MCF 10A (cell line): ENCODE measurements at places on chromosomes 6 and 20.

DNA sequence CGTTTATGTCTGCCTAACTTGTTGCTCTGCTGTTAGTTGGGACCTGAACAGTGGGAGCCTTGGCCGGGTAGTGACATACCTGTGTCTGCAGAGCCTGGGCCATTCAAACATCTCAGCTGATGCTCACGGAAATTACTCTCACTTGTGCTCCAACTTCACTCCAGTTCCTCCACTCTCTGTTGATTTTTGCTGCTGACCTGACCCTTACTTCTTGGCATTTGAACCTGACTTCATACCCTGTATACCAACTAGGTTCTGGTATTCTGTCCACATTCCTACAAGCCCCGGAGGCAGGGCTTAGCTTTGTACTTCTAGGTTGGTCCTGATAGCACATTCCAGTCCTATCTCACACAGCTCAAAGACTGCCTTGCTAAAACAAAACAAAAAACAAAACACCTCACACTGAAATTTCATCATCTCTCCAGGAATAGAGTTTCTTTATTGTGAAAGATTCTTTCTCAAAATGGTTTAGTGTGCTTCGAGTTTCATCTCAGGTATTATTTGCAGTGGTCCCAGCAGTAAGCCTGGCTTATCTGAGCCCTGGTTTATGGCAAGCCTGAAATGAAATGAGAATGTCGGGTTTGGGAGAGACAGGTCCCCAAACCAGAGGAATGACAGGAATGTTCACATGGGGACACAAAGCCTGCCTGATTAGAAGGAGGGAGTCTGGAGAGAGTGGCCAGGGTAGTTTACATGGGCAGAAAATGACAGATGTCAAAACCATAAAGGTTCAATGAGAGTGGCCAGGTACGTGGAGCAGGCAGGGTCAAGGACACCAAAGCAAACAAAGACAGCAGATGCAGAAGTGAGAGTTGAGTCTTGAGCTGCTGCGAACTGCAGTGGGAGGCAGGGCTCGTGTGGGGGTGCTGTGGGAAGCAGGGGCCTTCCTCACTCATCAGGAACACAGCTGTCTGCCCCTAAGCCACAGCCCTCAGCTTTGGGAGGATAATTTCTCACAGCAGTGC lies 174.2 kb upstream of the HDAC2 start:
- no peak for DNase-seq

GRCh38 chr6:113939825-113940224 lies 31.1 kb downstream of the HDAC2 start:
- no peak for DNase-seq

- no peak for DNase-seq
These were observed 194.4 kb downstream of the BTBD9 start for GRCh38 chr6:38445336-38445735.

GRCh38 chr20:20207291-20207690 lies 155.0 kb downstream of the CFAP61 start:
- no peak for DNase-seq

GRCh38 chr20:12199703-12200102 lies 282.0 kb downstream of the BTBD3 start:
- no peak for DNase-seq

DNA sequence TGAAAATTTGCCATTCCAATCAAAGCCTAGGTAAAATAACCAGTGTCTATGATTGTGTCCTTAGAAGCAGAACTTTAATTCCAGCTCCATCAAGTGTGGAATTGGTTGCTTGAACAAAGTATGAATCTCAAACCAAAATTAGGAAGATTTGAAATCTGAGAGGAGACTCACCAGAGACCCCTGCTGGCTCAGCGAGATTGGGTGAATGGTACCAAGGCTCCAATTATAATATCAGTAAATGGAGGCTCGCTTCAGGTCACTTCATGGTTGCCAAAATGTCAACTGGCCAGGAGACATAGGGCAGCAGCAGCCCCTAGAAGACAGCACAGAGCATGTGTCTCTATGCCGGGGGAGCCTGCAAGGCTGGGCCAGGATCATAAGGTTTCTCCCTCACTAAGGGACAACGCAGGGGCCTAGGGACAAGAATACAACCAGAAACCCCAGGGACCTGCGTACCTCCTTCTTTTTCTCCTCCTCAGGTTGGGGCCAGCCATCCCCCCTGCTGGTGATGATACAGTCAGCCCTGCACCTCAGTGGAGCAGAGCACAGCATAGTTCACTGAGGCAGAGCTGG lies 14.0 kb downstream of the RBL1 start:
- no peak for DNase-seq

DNA sequence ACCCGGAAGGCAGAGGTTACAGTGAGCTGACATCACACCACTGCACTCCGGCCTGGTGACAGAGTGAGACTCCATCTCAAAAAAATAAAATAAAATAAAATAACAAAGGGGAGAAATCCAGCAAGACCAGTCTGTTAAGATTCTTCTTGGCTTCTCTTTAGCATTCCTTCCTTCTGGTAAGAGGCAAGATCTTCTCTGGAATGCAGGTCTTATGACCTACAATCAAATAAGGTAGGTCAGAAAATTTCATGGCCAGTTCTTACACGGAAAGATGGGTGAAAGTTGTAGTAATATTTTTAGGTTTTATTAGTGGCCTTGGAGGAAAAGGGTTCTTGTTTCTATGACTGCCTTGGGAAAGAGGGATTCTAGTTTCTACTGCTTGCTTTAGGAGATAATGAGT lies 180.9 kb downstream of the FUT9 start:
- no peak for DNase-seq

DNA sequence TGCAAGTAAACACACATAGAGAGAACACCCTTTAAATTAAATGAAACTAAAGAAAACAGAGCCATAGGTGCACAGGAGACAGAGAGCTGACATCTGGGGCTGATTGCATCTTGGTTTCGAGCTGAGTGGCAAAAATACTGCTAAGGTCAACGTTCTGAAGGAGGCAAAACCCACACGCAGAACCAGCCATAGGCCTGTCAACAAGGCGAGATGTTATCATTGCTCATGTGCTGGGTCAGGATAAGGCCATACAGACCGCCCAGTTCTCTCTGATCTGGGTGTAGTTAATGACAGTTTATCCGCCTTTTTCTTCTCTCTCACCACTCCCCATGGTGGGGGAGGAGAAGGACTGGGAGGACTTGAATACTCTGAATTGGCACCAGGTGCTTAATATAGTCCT lies 4.5 kb upstream of the FAM110A start:
- no peak for DNase-seq

GRCh38 chr6:20658053-20658452 lies 123.8 kb downstream of the CDKAL1 start:
- DNase-seq, result no peak

DNA sequence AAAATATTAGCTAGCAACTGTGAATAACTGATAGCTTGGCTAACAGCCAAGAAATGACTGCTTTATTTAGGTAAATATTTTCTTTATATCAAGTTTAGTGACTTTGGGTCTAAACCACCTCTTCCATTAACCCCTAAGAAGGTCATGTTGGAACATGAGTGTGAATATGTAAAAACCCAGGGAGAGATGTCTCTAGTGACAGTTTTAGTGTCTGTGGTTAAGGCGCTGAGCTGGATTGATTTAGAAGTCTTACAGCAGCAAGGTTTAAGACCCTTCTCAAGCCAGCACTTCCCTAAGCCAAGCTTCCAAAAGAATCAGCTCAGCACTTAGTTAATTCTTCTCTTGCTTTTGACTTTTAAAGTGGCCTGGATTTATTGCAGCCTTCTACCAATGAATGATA lies 11.4 kb upstream of the SIRT5 start:
- DNase-seq, result no peak

DNA sequence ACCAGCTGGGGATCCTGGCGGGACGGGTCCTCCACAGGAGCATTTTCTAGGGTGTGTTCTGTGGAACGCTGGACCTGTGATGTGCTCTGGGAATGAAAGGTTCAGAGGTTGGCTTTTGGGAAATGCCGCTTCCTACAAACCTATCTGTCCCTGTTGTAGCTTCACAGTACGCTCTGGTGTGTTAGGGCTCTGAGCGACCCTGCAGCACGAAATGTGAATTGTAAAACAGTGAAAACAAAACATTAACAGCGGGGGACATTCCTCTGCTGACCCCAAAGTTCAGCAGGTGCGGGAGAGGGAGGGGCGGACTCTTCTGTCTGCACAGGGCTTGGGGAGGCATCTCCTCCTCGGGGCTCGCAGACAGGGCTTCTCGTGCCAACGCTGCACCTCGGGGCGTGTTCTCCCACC lies 155.9 kb downstream of the NRN1 start:
- DNase-seq, result no peak

DNA sequence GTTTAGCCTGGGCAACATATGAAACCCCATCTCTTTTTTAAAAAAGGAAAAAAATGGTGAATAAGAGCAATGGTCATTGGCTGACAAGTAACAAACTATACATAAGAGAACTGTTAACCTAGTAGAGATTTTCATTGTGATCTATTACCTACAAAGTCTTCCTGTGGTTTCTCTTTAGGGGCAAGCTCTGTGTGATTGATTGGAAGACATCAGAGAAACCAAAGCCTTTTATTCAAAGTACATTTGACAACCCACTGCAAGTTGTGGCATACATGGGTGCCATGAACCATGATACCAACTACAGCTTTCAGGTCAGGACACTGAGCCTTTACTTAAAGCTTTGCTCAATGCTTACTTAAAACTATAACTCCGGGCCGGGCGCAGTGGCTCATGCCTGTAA lies 19.2 kb downstream of the MGME1 start:
- DNase-seq, result no peak

- no peak for DNase-seq
These were observed 135.5 kb downstream of the LY86 start for GRCh38 chr6:6723921-6724538.

- peak; percentile 4 for DNase-seq
These were observed 248.9 kb downstream of the PTPRK start for GRCh38 chr6:128271527-128271926.

DNA sequence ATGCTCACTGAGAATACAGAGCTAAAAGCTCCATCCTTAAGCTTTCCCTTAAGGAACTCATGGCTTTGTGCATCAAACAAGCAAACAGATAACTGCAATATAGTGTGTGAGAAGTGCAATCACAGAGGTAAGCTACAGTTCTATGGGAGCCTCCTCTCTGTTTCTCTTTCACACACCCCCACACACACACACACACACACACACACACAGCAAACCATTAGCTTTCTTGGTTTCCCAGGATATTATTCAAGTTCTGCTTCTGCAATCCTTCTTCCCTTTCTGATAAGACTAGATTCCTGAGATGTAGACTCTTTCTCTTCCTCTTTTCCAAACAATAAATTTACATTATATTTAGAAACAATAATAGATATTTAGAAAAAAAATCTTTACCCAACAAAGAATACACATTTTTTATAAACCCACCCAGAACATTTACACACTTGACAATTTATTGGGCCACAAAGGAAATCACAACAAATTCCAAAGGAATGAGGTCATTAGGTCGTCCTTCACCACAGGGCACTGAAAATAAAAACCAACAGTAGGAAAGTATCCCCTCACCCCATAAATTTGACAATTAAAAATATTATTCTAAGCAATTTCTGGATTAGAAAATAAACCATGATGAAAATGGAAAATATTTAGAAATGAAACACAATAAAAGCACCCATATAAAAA lies 9.3 kb upstream of the GFOD1 start:
- DNase-seq, result peak; percentile 17

GRCh38 chr6:85364344-85364743 lies 85.5 kb upstream of the NT5E start:
- peak; percentile 67 for DNase-seq

DNA sequence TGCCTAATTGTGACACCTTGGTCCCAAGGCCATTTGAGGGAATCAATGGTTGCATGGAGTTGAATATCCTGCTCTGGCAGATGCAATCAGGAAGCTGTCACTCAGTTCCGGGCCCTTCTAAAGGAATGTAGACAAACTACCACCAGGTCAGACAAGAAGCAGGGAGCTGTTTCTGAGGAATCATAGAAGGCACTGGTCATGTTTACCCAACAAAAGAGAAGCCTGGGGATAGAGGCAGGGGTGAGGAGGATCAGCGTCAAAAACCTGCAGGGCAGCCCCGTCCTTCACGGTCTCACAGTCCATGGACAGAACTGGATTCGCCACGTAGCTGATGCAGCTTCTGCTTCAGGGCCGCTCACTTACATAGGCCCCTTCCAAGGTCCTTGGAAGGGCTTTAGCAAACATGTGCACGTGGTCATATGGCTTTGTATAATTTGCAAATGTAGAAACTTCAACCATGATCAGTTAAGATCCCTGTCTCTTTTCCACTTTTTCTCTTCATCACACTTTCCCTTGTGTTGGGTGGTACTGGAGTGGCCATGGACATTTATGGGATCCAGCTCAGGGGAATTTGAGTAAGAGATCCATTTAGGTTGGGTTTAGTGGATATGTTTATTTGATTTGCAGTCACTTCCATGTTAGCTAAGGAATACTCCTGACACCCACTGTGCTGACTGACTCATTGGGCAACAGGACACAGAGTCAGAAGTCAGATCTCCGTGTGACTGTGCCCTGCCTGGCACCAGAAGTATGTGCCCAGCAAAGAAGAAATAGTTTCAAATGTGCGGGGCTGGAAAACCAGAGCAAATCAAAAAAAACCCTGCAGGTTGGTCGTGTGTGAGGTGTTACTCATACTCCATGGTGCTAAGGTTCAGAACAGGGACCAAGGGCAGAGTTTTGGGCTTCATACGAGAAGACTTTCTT lies 60.0 kb upstream of the ZFAND3 start:
- no peak for DNase-seq
